ENCODE measurements at places on chromosomes 2 and 18.

DNA sequence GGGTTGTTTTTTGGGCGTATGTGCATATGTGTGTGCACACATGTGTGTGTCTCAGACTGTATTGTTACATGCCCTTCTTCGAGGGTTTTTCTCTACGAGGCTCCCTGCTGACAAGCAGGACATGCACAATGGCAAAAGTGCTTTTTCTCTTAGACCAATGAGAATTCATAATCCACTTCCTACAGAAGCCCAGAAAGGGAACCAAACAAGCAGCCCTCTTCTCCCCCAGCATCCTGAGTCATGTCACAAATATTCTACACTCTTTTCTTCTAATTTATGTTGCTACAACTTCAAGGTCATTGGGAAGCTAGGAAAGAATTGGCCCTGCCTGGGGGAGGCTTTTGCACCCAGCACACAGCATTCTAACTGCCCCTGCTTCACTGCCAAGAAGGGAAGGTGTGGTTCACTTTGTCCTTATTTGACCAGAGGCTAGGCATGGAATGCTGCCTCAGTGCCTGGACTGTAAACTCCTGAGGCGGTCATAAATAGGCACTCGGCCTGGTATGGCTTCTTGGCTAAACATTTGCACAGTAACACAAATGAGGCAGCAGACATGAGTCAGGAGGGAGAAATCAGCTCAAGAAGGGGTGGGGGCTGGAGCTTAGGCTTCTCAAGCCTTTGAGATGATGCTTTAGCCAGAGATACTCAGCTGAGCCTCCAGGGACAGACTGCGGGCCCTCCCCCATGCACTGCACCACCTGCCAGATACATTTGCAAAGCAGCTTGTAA lies 92.7 kb upstream of the KLF7 start:
- DNase-seq: peak; percentile 63

DNA sequence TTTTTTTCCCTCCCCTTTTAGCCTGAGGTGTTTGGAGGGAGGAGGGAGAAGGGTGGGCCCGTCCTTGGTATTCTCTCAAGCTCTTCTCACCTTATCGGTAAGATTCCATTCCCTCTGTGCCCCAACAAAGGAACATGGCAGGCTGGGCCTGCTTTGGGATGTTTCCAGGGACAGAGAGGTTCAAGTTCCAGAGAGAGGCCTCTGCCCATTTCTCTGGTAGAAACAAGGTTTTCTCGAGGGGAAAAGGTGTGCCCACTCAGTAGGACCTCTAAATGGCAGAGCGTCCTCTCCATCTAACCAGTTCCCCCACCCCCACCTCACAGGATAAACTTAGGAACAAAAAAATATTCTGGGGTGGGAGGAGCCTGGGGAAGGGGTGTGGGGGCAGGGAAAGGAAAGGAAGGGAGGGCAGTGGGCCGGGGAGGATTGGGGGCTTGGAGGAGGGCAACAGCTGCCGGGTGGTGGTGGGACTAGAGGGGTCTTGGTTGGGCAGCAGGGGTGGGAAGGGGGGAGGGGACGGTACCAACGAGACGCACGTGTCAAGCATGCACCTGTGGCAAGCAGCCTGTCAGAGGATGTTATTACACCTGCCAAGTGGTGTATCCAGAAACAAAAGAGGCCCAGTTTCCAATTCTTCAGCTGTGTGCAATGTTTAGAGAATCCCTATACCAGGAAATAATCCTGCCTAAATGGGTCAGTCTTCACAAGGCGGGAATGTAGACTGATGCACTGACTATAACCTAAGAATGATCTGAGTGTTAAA lies 2.1 kb downstream of the PCBP1 start:
- peak; percentile 45 for DNase-seq

DNA sequence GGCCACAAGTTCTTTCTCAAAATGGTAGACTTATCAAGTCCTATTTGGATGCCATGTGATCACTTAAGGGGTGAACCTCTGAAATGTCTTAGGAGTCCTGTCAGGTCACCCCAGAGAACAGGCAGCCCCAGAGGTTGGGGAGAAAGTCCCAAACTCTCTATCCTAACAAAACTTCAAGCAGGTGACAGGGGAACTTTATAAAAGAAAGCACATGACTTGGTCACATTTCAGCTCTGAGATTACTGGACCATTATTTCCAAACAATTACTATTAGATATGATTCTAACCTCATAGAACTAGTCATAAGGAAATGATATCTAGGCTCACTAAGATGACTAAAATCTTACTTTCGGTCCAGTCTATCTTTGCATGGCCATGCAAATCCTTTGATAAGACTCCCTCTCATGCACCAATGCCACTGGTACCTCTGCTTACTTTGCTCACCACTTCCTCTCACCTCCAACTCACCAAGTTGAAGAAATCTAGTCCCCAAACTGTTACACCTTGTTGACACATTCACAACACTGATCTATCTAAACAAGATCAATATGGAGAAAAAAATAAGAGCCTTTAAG lies 107.0 kb downstream of the GALNT14 start:
- no peak for DNase-seq

DNA sequence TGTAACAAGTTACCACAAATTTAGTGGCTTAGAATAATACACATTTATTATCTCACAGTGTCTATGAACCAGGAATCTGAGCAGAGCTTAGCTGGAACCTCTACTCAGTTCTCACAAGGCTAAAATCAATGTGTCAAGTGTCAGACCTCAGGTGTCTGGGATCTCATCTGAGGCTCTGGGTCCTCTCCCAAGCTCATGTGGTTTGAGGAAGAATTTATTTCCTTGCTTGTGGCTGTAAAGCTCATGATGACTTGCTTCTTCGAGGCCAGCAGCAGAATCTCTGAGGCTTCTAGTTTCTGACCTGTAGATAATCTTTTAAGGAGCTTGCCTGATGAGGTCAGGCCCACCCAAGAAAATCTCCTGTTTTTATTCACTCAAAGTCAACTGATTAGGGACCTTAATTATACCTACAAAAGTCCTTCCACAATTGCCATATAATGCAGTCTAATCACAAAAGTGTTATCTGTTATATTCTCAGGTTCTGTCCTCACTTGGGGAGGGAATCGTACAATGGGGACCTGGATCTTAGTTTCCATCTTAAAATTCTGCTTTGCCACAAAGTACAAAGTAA lies 14.3 kb downstream of the NCKAP5 start:
- DNase-seq: no peak

- DNase-seq: no peak
Observed at GRCh38 chr18:10036479-10036878, 122.7 kb downstream of the VAPA start.
